ENCODE measurements at places on chromosomes 7 and 10.

GRCh38 chr7:155276800-155277375, 20.8 kb upstream of the INSIG1 start:
- no peak for DNase-seq

- peak; percentile 20 for DNase-seq
Measured at GRCh38 chr7:152336754-152337368, 98.9 kb downstream of the KMT2C start.

DNA sequence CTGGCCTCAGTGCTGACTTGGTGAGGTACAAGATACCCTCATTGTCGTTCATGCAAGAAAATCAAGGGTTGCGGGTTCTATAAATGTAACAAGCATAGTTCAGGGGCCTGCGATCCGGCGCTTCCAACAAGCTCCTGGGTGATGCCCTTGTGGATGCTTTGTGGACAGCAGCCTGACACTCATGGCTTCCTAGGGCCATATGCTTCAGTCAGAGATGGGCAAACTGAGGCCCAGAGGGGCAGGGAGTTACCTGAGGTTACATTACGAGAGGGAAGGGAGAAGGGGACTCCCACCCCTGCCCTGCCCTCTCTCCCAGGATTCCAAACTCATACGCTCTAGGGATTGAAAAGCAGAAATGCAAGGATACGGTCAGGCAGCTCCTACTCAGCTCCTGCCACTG, 296.3 kb upstream of the ZMIZ1 start:
- DNase-seq, result no peak

DNA sequence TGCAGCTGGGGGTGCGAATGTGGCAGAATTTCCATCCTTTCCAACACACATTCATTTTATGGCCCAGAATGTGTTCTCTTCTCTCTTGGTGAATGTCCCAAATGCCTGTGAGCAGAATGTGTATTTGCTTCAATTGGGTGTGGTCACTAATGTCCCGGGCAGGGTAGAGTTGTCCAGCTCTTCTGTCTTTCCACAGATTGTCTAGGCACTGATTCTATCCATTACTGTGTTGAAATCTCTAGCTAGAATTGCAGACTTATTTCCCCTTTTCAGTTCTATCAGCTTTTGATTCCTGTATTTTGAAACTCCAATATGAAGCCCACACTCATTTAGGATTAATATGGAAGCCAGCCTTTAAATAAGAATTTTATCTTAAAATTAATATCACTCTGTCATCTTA, 14.0 kb upstream of the AKR1E2 start:
- DNase-seq, result no peak

DNA sequence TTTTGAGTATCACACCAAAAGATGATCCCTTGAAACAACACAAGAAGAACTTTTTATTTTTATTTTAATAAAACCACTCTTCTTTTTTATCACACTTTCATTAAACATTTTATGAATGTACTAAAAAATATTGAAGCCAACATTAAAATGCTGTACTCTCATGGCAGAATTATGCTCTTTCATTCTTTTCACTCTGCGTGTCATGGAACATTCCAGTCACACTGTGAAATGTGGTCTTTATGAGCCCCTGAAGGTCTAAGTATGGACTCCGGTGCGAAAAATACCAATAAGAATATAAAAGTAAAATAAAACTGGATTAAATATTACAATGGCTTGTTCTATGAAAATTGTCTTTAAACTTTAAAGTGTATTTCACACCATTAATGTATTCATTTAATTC, 148.4 kb downstream of the TMEM26 start:
- no peak for DNase-seq

DNA sequence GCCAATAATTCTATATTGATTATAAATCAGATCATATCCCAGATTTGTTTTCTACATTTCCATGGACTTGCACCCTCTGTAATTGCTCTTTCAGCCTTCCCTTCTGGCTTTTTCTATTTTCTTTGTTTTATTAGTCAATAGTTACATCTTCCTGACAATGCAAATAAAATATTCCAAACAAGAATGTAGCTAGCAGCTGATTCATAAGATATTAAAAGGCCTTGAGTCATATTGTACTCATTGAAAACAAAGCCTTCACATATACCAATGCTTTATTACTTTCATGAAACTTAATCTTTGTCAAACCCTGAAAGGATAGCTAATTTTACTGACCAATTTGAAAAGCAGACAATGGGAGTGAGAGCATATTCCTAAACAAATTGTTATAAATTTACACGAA, 10.7 kb upstream of the SFMBT2 start:
- DNase-seq, result no peak

DNA sequence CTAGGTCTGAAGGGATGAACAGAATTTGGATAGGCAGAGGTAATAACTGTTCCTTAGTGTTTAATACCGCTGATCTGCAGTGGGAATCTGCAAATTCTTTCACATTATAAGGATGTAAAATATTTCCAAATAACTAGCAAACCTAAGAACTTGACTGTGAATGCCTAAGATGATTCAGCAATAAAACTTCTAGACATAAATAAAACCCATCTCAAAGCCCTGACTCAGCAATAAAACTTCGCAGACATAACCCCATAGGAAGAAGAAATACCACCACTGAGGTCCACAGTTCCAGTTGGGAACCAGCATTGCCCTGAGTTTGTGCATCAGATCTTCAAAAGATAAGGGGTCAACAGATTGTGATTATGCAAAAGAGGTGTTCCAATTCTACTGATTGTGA, 354.2 kb downstream of the GFRA1 start:
- DNase-seq, result no peak

DNA sequence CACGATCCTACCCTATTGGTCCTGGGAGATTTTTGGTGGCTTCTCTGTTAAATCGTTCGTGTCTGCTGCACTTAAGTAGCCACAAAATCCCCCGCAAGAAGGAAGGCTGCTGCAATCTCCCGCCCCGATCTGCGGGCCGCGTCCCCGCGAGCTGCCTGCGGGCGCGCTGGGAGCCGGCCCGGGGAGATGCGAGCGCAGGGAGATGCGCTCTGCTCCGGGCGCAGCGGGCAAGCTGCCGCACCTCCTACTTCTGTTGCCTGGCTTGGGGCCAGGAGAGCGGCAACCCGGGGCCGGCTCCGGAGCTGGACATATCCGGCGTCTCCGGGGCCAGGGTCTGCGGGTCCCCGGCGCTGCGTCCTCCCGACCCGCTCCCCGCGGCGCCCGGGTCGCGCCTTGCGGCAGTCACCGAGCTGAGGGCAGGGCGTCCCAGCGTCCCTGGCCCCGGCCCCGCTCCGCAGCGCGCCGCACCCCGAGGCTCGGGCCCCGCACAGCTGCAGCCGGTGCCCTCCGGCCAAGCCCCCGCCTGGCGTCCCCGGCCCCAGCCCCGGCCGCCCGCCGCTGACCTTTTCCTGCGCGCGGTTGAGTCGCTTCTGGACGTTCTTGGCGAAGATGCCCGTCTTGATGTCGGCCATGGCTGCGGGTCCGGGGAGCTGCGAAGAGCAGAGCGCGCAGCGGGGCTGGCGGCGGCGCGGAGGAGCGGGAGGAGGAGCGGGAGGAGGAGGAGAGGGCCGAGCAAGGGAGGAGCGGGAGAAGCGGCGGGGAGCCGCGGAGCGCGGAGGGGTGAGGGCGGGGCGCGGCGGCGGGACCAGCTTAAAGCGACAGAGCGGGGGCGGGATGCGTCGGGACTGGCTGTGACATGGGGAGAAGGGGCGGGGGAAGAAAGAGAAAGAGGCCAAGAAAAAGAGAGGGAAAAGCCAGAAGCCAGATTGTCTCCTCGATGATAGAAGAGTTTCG, at the start of gene AMPH:
Gene AMPH, minus strand, starts transcription at position 654 of the 954 bp plus-strand sequence. Its CDS starts 22 bp downstream, at position 632.
- DNase-seq, result peak; percentile 73

DNA sequence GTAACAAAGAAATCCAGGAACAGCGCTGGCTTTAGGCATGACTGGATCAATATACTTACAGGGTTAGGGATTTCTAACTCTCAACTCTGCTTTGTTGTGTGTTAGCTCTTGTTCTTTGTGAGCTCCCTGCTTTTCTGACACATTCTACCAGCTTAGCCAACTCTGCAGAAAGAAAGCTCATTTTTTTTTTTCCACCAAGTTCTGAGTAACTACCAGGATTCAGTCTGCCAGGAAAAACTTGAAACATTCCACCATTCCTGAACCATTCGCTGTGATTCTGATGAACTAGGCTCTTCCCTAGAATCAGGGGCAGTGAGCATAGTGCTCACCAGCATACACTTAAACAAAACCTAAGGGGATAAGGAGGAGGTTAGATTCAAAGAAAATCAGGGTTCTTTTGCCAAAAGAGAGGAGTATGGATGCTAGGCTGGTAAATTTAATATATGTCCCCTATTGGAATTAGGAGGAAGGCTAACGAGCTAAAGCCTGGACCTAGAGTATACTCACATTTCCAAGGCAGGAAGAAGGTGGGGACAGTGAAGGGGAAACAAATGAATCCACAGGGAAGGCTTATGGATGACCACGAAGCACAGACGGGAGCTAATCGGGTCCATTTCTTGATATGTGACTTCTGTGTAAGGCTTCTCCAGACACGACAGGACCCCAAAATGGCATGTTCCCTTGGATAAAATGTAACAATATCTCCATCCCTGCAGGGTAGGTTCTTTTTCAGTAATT, 183.4 kb downstream of the PRKG1 start:
- no peak for DNase-seq

DNA sequence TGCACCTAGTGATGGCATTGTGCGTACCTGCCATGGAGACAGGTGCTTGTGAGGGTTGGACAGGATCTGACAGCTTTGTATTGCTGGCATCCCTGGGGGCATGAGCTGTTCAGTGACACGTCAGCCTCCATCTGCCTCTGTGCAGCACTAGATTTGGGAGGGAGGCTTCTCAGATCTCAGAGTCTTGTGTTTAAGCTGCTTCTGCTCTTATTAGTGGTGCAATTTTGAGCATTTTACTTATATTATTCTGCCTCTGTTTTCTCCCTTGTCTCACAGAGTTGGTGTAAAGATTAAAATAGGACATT, 5.1 kb downstream of the ARHGAP22 start:
- DNase-seq, result no peak

DNA sequence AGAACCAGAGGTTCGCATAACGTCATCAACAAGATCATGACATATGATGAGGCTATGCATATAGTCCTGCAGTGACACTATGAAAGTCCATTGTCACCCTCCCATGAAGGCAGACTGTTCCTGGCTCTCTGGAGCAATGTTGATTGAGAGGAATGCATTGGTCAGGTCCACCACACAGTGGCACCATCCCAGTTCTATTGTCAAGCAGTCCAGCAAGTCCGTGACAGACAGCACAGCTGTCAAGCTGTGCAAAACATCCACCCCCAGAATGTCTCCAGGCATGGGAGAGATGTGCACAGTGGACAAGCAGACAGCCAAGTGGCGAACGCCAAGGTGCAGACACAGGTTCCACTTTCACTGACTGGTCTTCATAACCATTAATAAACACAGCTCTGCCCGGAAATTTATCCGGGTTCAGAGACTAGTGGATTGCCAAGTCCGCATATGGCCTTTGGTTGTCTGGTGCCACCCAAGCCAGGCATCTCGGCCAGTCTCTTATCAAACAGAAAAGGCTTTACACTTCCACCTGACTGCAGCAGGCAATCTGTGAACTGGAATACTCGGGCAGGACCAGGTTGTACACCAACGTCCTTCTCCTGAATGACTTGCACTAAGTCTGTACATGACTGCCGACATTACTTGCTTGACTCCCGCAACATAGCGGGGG, 7.2 kb downstream of the RNF133 start:
- DNase-seq, result no peak

DNA sequence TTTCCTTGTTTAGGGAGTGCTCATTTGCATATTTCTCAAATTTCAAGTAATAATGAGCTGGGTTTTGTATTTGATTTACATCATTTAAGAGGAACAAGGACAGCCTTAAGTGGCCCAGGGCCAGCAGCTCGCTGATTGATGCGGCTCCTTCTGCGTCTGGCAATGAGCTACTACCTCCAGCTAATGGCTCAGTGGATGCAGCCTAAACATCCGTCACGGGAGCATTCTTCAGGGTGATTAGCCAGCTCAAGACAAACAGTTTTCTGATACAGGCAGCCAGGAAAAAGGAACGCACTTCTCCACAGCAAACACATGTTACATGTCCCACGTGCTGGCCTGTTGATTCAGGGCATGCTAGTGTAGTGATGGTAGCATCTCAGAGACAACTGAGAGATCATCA, 169.3 kb upstream of the TCERG1L start:
- DNase-seq, result peak; percentile 23

- DNase-seq, result no peak
Measured at GRCh38 chr7:55339033-55340000, 25.8 kb upstream of the LANCL2 start.

DNA sequence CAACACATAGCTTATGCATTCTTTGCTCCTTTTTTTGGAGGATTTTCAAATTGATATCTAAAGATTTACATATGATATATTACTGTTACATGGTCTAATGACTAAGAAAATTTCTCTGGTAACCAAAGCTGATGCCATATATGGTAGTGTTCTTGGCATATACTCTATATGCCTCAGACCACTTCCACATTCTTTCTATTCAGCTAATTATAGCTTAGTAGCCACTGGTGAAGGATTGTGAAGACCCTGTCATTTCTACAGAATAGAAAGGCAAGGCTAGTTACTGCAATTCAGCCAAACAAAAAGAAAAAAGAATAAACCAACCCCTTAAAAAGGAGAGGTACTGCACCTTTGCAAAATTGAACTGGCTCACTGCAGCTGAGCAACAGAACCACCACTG, 3.7 kb downstream of the PURB start:
- DNase-seq, result no peak

DNA sequence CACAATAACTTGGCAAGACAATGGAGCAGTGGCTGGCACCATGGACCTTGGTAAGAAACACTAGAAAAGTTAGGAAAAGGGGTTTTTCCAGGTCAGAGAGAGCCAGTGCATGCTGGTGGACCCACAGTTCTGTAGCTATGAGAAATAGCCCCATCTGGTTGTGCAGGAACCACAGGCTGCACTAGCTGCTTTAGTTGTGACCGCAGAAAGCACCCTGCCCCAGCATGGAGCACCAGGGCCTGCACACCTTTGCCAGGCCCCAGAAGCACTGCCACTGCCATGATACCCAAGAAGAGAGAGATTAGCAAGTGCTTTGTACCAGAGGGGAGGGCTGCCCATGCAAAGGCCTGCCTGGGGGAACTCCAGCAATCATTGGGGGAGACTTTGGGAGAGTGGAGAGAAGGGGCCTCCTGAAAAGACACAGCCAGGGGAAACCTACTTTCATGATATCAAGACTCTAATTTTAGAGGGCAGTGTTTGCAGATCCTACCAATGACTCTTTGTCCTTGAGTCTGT, 256.1 kb upstream of the C7orf33 start:
- no peak for DNase-seq

GRCh38 chr7:96669812-96670211, 39.8 kb downstream of the SEM1 start:
- DNase-seq, result no peak

DNA sequence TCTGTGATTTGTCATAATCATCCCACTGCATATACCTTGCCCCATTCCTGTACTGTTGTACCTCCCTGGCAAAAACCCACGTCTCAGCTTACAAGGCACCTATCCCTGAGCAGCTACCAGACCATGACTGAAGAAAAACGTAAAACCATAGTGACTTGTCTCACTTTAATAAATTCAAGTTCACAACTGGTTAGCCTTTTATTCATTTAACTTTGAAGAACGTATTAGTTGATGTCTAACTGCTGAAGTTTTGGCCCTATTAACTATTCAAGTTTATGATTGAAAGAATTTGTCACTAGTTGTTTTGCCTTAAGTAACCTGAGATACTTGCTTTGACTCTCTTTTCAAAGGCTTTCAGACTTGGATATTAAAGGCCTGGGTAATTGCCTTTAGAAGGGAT, 59.7 kb downstream of the GALNT11 start:
- no peak for DNase-seq

GRCh38 chr10:117275121-117275520, 34.2 kb downstream of the SLC18A2 start:
- DNase-seq, result no peak

All from NCI-H510A treated with DMSO at 0.1 percent for 48 hours (cell line).